Activated CD4-positive, alpha-beta T cell treated with anti-CD3 and anti-CD28 coated beads, Interleukin-2, amount 50 U/mL, for 48 hours (primary cell): ENCODE measurements at places on chromosomes 6 and 20.

DNA sequence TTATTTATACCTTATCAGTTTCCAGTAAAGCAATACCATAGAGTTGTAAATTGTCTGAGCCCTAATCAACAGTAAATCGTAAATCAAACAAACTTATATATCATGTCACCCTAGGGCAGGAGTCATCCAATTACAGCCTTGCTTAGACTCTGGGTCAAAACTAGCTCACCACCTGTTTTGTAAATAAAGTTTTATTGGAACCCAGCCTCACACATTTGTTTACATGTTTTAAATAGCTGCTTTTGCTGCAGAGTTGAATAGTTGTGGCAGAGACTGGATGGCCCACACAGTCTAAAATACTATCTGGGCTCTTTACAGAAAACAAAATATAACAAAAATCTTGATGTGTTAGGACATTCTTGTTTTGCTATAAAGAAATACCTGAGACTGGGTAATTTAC is 94.4 kb downstream of the MKKS start:
- DNase-seq = no peak

GRCh38 chr20:2585811-2586210 is 49.4 kb downstream of the TMC2 start:
- no peak for DNase-seq

DNA sequence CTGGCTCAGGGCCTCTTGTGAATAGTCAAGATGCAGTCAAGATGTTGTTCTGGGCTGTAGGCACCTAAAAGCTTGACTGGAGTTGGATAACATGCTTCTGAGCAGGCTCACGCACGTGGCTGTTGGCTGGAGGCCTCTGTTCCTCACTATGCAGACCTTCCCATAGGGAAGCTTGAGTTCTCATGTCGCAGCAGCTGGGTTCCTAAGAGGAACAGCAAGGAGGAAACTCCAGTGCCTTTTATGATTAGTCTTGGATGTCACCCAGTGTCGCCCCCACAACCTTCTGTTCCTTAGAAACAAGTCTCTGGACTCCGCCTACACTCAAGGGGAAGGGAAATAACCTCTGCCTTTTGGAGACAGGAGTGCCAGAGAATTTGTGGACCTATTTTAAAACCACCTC is 210.7 kb downstream of the BCAS1 start:
- DNase-seq = no peak

DNA sequence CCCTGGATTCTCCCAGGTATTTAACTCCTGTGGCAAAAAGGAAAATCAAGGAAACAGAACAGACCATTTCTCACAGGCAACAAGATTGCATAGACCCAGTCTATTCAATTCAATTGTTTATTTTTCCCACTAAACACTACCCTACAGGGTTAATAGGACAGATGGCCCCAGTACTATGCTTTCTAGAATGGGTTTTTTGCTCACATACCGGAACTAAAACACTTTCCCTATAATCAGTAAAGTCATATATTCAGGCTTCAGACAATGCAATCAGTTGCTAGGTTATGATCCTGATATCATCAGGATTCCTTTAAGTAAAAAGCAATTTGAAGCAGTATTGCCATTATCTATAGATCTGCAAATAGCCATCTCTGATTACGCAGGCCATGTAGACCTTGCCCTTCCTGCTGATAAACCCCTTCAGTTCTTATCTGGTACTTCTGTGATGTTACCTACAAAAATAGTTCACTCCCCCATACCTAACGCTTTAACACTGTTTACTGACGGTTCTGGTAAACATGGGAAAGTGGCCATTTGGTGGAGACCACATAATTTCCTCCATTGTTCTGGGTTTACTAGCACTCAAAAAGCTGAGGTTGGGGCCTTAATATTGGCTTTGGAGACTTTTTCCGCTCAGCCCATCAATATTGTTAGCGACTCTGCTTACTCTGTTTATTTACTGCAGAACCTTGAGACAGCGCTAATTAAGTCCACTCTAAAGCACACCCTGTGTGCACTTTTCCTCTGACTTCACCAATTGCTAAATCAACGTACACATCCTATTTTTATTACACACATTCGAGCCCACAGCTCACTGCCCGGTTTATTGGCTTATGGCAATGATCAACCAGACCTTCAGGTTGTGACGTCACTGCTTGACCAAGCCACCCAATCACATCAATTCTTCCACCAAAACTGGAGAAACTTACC is 666.0 kb downstream of the PHF3 start:
- no peak for DNase-seq

- no peak for DNase-seq
These were observed 15.7 kb downstream of the HTR1E start for GRCh38 chr6:86952991-86953390.

DNA sequence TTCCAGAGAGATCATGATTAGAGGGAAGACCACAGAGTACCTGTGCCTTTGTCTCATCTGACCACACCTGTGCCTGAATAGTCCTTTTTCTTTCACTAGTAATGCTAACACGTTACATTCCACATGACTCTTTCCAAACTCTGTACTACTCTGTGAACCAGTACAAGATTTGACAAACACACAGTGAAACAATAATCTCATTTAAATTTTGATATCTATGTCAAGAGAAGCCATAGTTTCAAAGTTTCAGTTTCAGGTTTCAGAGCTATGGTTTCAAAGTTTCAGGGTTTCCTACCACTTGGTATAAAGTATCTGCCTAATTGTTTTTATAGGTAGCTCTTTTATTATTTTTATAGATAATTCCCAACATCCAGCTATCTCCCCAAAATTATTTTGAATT is 62.0 kb upstream of the PHACTR2 start:
- no peak for DNase-seq

DNA sequence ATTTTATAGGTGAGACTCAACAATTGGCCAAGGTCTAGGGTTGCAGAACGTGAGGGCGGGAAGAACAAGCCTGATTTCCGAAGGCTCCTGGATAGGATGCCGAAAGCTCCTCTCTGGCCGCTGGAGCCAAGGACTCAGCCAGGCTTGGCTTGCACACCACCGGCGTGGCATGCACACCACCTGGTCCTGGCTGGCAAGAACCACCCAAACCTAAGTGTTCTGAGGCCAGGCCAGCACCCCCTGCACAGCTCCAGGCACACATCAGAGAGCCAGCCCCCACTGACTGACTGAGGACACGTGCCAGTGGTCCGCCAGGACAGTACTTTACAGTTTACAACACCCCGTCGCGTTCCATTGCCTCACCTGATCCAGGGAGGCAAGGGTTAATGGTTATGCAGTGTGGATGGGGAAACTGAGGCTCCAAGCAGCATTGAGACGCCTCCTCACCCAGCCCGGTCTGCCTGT is 414 bp downstream of the TGM2 start:
- DNase-seq = no peak

- DNase-seq = no peak
These were observed 46.4 kb downstream of the UTRN start for GRCh38 chr6:144331491-144331969.

DNA sequence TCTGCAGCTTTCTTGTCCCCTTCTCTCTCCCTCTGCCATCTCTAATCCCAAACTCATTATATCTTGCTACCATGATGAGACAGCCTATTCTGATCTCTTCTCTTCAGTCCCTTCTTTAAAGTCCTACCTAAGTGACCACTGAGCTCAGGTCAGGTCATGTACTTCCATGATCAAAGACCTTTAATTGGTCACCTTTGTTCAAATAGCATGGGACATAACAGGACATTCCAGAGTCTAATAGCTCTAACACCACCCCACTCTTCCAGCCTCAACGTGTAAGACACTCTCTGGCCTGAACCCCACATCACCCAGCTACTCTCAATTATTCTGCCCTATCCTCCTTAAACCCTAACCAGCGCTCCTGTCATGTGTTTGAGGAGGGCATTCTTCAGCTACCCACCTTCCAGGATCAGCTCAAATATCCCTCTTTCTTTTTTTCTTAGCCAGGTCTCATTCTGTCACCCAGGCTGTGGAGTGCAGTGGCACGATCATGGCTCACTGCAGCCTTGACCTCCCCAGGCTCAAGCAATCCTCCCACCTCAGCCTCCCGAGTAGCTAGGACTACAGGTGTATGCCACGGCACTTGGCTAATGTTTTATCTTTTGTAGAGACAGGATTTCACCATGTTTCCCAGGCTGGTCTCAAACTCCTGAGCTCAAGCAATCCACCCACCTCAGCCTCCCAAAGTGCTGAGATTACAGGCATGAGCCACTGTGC is 2.1 kb upstream of the SMLR1 start:
- DNase-seq = no peak

DNA sequence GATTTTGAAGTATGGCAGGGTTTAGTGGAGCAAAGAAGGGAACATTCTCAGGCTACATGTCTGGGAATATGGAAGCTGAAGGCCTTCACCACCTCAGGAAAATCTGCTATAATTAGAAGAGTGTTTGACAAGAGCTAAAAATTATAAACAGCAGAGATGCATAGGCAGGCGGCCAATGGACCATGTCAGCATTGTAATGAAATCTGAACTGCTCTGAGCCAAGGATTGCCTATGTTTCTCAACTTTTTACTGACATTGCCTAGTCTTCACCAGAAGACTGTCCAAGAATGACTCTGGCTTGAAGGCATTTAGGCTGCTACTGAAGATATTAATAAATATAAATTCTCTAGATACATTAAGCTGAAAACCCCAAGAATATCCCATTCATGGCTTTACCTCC is 84.1 kb downstream of the C6orf52 start:
- no peak for DNase-seq
